ENCODE measurements at places on chromosomes 7 and 10. TPM values are rescaled to one million over a fixed set of nuclear protein-coding genes. Genes with fewer than 3 reads are reported as not detected.

Gene ZNF746
- 13.9 TPM for total RNA-seq

Gene ZNF804B
- not detected for total RNA-seq

Gene OR2A5
- not detected for total RNA-seq

Gene VWA2
- total RNA-seq: under 0.01 TPM

Gene MYO3A
- total RNA-seq: not detected
